ENCODE measurements at places on chromosomes 3 and 15. TPM values are rescaled to one million over a fixed set of nuclear protein-coding genes. Genes with fewer than 3 reads are reported as not detected.

The LRTM1 gene
- not detected for total RNA-seq

- DNase-seq, result no peak
Measured at GRCh38 chr15:98322581-98322980, 325.8 kb upstream of the IGF1R start.

DNA sequence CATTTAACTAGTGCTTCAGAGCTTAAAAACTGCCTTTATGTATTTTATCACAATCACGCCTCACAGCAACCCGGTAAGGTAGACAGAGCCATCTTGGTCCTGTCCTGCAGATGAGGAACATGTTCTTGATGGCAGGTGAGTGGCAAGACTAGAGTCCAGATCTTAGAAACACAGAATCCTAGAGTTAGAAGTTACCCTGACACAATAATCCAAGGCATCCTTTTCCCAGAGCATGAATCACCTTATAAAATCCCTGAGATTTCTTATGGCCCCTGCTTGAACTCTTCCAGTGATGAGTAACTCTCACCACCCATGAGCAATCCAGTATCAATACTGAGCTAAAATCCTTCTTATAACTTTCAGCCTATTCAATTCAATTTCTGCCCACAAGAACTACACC, 16.9 kb downstream of the POPDC2 start:
- DNase-seq, result peak; percentile 41

GRCh38 chr3:71786551-71786950, 1.6 kb upstream of the PROK2 start:
- no peak for DNase-seq

- no peak for DNase-seq
Measured at GRCh38 chr15:66225656-66226274, 27.8 kb downstream of the MEGF11 start.
